ENCODE measurements at places on chromosomes 7 and 10. TPM values are rescaled to one million over a fixed set of nuclear protein-coding genes. Genes with fewer than 3 reads are reported as not detected.

Gene LIPM
- total RNA-seq: not detected

Gene RBP3
- not detected for total RNA-seq

Gene MORN4
- 6.0 TPM for total RNA-seq

Gene SPAM1
- total RNA-seq: not detected

Gene TMEM139
- 13.5 TPM for total RNA-seq

Gene GNAT3
- not detected for total RNA-seq

Gene TCAF2
- total RNA-seq: 4.1 TPM

Gene TPK1
- total RNA-seq: 7.2 TPM

Gene OR2A7
- total RNA-seq: 1.7 TPM

Gene FAM25C
- not detected for total RNA-seq

Gene CLDN3
- not detected for total RNA-seq

Gene TAS2R41
- not detected for total RNA-seq

Gene DNAJC12
- 1.7 TPM for total RNA-seq

Gene GPR37
- 1.4 TPM for total RNA-seq

Gene MACC1
- 50.1 TPM for total RNA-seq

Gene ACTL6B
- total RNA-seq: not detected

Gene KAZALD1
- 0.64 TPM for total RNA-seq

Gene OGDH
- 59.5 TPM for total RNA-seq

Gene INHBA
- total RNA-seq: 21.9 TPM

Gene HTR5A
- total RNA-seq: not detected

Gene SPDYE1
- total RNA-seq: not detected

Gene CPXM2
- total RNA-seq: 0.48 TPM

Gene RPEL1
- under 0.01 TPM for total RNA-seq

Gene TFEC
- total RNA-seq: under 0.01 TPM

Gene MYH16
- total RNA-seq: under 0.01 TPM

Gene OGDHL
- 0.21 TPM for total RNA-seq

Gene CYP2W1
- total RNA-seq: not detected

Gene CTBP2
- 125 TPM for total RNA-seq

Gene GPR15LG
- total RNA-seq: 3.4 TPM

Gene ITGA8
- not detected for total RNA-seq
